ENCODE measurements at places on chromosomes 1 and 21.

- DNase-seq, result no peak
Measured at GRCh38 chr1:30383221-30383711, 340.1 kb downstream of the MATN1 start.

GRCh38 chr1:26677306-26678115 is 18.3 kb upstream of the ARID1A start:
- peak; percentile 79 for DNase-seq

- DNase-seq, result no peak
Measured at GRCh38 chr1:169326956-169327268, 40.7 kb downstream of the NME7 start.

DNA sequence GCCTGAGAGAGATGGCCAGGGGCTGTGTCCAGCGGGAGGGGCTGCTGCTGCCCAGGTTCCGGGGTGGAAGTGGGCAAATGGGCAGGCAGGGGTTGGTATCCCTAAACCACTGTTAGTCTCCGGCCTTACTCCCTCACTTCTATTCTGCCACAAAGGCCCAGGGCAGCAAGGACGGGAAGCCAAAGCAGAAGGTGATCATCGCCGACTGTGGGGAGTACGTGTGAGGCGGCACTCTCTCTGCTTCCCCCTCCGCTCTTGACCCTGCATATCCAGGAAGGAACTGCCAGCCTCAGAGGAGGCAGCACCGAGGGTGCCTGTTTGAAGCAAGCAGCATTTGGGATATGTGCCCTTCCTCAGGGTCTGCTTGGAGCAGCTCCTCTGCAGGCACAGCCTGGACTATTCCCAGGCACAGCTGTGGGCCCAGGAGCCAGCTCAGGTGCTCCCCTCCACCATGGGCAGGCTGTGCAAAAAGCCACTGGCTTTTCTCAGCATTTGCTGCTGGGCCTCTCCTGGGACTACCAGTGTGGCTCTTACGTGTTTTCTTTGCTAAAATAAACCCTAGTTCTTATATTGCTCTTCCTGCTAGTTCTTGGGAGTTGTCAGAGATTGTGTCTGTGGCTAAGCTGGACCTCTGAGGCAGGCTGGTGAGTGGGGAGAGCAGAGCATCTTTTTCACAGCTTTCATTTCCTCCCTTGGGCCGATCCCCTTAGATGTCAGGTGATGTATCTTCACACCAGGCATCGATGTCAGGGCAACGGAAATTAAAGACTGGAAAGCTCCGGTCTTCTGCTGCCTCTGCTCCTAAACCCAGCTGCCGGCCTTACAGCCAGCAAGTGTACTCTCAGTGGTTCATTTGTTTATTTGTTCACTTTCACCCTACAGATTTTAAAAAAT is 14.7 kb downstream of the PPIE start:
- no peak for DNase-seq

GRCh38 chr1:84985365-84985764 is 11.5 kb downstream of the MCOLN2 start:
- no peak for DNase-seq

DNA sequence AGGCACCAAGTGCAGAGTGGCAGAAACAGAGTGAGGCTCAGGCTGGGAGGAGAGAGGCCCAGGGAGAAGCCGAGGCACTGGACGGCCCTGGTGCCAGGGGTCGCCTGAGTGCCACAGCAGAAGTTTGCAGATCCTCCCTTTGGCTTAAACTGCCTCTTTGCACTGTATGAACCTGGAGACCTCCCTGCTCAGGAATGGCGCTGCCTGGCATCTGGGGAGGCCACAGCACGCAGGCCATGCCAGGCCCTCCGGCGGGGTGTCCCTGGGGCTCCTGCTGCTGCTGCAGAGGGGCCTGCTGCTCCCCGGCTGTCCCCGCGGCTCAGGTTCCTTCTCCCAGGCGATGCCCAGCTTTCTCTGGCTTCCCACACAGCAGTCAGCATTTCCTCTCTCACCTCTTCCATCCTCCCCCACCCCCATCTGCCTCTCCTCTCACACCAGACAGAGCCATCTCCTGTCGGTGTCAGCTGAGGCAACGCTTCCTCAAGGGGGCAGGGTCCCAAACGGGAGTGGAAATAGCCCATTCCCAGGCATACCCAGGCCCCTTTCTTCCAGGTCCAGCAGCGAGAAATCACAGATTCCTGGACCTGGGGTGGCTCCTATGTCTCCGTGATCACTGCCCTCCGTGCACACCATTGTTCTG is 35.2 kb downstream of the SYT6 start:
- no peak for DNase-seq

- no peak for DNase-seq
Measured at GRCh38 chr1:224736619-224737352, 120.7 kb downstream of the CNIH3 start.

Measured in Caco-2 (cell line).